ENCODE measurements at places on chromosomes 1 and 21.

GRCh38 chr1:27122652-27123051 is 32.3 kb downstream of the SLC9A1 start:
- DNase-seq = peak; percentile 15

DNA sequence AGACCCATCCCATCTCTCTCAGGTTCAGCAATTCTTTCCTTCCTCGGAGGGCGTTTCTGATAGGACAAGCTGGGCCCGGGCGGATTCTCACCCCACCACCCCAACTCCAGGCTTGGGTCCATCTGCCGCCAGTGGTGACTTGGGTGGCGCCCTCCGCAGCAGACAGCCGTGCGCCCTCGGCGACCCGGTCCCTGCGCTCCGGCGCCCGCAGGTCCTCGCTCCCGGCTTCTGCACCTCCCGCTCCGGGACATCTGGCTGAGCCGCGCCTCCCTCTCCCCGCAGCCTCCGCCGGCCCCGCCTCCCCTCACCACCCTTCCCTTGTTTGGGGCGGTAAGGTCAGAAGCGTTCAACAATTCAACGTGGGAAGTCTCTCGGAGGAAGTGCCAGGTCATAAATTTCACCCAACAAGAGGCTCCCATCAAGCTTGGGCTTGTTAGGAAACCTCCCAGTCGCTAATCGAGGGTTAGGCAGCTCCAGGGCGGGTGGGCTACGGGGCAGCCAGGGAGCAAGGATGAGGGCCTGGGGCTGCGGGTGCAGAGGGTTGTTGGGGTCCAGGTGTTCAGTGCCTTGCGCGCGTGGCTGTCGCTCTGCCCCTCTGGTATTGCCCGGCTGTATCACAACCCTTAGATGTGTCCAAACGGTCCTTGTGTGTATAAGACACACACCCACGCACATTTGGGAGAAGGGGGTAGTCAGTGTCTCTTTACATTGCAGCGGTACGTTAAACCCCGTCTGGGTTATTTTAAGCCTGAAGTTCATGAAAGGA is 39.8 kb downstream of the OLIG1 start:
- peak; percentile 78 for DNase-seq

DNA sequence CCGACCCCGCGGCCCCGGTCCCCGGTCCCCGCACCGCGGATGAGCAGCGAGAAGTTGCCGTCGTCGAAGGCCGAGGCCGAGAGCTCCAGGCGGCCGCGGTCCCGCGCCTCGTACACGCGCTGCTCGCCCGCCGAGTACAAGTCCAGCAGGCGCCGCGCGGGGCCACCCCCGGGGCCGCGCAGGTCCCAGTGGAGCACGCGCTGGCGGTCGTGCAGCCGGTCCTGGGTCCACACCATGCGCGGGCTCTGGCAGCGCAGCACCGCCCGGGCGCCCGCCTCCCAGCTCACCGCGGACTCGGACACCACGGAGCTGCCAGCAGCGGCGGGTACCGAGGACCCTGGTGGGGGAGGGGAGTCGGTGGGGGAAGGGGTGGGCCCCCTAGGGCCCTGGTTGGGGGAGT is 2.9 kb downstream of the MXRA8 start:
- DNase-seq = no peak

DNA sequence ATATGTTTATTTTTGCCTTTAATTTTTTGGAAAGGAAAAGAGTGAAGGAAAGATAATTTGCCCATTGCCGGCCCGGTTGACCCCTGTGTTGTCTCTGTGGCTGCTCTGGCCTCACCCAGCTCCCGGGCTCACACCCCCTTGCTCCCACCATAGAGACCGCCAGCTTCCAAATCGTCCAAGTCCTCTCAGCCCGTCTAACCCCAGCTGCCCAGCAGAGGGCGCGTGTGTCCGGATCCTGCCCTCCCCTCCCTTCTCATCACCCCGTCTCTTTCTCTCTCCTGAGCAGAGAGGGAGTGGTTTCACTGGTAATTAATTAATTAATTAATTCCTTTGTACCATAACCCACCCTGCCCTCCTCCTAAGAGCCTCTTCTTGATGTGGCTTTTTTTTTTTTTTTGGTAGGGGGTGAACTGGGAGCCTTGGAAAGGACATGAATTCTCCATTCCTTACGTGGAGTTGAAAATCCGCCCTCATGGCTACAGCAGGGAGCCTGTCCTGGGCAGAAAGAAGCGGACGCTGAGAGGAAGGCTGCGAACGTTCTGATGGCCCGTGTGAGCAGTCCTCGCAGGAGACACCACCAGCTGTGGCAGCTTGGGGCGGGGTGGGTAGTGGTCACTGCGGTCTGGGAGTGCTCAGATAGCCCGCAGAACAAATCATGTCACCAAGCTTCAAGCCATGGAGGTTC is 45.9 kb downstream of the KIAA0040 start:
- no peak for DNase-seq

GRCh38 chr1:45334308-45335245 is 5.4 kb upstream of the TOE1 start:
- DNase-seq = peak; percentile 61

- peak; percentile 52 for DNase-seq
Measured at GRCh38 chr1:40039245-40039756, 1.2 kb upstream of the CAP1 start.

DNA sequence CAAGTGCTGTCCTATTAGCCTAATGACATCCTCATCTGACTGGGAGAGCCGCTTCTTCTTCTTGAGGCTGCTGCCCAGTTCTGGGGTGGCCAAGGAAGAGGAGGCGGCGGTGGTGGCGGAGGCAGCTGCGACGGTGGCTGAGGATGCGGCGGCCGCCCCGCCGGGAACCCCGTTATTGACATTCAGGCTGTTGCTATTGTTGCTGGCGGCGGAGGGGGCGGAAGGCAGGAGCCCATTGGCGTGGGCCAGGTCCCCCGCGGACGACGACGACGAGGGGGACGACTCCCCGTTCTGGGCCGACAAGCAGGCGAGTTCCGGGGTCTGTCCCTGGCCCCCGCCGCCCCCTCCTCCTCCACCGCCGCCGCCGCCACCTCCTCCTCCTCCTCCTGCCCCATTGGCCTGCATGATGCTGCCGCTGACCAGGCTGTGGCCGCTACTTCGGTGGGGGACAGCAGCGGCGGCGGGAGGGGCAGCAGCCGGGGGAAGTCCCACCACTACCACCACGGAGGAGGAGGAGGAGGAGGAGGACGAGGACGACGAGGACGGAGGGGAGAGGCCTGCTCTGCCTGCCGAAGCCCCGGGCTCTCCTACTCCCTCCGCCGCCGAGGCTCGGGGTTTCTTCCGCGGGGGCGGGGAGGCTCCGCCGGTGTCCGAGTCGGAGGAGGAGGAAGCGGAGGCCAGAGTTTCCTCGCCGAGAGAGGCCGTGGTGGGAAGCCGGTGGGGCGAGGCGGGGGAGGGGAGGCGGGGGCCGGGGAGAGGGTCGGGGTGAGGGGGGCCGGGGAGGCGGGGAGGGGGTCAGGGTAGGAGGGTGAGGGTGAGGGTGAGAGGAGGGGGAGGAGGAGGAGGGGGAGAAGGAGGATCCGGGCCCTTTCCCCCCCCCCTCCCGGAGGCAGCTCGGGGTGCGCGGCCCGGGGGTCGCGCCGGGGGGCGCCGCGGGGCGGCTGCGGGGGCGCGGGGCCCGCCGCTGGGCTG is 610 bp downstream of the WDR26 start:
- no peak for DNase-seq

- no peak for DNase-seq
Measured at GRCh38 chr1:31571340-31572295, 4.7 kb upstream of the TINAGL1 start.

- no peak for DNase-seq
Measured at GRCh38 chr1:205071801-205072200, 12.5 kb downstream of the TMEM81 start.

DNA sequence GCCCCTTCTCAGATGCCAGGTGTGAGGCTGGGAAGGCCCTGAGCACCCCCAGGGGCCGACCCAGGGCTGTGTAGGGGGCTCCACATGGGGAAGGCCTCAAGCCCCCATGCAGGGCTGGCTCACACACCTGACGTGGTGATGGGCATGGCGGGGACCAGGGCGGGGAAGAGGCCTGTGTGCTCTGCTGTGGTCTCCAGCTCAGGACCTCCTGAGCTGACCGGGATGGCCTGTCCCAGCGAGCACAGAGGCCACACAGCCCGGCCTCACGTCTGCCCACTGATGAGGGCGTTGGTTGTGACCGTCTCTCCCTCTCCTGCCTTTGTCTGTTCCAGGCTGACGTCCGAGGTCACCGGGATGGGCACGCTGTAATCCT is 40.2 kb upstream of the COL6A1 start:
- DNase-seq = no peak

GRCh38 chr1:184672013-184672726 is 82.5 kb downstream of the EDEM3 start:
- DNase-seq = no peak

DNA sequence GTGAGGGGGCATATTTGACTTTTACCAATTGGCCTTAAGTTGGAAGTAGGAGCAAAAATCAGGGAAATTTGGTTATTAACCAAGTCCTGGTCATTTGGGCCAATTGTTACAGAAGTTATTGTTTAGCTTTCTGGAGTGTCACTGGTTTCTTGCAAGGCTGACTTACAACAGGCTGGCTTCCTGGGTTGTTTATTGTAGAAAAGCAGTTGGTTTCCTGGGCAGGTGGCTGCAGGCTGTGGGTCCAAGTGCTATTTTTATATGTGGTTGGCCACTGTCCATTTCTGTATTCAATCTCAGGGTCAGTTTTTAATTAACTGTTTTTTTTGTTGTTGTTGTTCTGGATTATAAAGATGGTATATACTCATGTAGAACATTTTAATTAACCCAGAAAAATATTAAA is 174.1 kb downstream of the KCNJ6 start:
- no peak for DNase-seq

GRCh38 chr1:207519505-207520399 is 23.8 kb downstream of the CR1 start:
- no peak for DNase-seq

DNA sequence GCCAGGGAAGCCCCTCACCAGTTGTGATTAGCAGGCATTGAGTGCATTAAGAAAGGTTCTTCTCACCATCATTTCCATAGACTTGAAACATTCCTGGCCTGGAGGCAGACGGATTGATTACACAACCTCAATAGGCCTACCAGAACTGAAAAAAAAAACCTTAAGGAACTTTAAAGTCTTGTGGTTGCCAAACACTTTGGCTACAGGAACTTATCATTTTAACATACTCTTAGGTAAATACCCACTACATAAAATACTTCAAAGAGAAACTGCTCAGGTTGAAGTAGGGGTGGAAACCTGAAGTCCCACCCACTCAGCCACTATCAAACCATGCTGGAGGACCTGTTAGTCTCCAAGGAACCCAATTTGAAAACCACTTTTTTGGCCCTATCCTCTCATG is 22.4 kb upstream of the HMGB4 start:
- DNase-seq = no peak

DNA sequence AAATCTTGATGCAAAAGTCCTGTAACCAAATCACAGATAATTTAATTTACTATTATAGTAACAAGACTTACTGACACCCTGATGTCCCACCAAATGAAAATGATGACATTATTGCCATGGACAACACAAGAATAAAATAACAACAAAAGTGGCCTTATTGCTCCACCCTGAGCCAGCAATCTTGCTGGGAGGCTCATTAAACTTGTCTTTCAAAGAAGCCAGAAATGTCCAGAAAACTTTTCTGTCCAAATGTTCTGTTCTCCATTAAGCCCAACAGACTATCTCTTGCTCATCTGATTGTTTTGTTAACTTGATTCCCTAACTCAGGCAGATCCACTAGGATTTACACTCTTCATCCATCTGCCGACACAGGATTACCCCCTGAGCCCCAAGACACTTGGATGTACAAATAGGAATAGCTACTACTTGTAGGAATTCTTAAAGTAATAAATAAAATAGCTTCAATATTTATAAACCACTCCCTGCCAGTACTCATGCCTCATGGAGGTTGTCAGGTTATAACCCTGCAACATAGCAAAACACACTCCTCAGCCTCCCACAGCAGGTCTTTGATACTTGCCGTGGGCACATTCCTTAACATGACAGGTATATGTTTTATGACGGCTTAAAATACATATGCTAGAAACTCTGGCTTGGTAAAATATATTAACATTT is 84.9 kb downstream of the PTPN14 start:
- DNase-seq = no peak

- DNase-seq = no peak
Measured at GRCh38 chr1:54798206-54798605, 2.9 kb downstream of the TTC22 start.

DNA sequence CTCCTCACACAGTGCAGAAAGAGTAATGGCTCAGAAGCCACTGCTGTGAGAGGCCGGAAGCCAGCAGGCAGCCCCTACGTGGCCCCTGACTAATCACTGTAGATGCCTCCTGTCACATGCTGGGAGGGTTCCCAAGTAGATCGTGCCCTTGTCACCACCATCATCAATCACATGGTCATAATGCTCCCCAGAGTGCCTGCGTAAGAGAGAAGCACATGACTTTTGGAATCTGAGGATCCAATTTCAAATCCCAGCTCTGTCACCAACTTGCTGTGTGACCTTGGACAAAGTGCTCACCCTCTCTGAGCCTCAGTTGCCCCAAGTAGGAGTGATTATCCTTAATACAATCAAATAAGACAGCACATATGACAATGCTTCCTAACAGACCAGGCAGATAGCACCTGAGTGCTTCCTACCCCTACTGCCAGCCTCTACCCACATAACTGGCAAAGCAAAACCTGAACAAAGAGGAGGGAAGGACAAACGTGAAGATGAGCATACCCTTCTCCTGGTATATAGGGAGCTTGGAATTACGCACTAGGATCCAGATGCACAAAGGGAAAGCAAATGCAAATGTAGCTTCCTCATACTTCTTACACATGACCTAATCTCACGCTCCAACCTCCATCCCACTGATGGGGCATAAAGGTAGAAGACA is 65.7 kb downstream of the SDC3 start:
- no peak for DNase-seq

DNA sequence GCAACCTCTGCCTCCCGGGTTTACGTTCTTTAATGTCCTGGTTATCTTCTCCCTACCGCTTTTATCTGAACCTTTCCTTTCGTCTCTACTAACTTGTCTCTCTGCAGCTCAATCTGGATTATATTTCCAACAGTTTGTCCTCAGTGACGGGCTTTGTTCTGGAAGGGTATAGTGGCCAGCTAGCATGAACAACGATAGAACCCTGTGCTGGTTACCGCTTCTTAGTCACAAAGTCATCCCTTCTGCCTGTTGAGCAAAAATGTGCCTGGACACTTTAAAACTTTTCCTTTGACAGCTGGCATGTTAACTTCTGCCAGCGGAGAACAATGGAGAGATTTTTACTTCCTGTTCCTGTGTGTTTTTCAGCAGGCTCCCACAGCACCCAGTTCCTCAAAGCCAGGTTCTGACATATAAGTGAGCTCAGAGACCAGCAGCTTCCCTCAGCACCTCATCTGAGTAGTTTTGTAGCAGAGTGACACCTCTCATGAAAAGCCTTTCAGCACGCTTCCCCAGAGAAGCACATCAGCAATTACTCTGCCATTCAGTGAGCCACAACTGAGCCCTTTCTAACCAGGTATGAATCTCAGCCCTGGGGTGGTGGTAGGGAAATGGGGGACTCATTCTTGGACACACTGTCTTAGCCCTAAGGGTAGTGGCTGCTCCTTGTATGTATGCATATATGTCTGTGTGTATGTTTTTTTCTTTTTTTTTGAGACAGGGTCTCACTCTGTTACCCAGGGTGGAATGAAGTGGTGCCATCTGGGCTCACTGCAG is 23.6 kb upstream of the CCDC17 start:
- DNase-seq = no peak

All from GDM1 (cell line).